NCI-H748 treated with DMSO at 0.1 percent for 48 hours (cell line): ENCODE measurements at places on chromosomes 3 and 15.

DNA sequence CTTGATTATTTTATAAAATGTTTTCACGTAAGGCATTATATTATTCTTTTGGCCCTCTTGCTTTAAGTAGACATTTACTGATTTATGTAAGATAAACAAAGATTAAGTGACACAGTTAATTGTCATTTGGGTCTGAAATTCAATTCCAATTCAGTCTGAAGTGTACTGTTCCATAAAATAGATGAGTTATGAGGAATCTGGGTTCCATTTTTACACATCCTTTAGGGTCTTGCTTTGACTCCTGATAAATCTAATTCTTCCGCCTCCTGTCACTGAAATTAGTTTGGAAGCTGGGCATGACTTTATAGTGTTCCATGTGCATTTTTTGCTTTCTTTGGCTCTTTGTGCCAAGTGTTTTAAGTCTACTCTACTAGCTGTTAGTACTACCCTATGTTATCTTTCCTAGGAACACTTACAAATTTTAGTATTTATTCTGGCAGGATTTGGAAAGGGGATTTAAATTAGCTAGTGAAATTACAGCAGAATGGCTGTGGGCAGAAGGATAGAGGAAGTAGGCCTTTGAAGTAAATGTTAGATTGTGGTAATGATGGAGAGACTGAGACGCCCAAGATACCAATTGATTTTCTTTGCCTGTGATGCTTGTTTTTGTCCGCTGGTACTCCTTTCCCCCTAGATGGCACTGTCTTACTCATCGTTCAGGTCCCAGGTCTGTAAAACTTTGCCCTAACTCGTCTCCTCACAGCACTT lies 14.3 kb downstream of the ARL8B start:
- DNase-seq: no peak

DNA sequence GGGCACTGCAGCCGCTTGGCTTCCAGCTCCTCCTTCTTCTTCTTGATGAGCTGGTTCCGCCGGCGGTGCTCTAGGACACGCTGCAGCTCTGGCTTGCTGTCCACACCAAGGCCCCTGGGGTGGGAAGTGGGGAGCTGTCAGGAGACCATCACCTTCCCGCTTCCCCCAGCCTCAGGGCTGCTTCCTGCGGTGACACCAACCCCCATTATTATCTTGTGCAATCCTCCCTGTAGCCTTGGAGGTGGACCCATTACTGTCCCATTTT lies 10.0 kb downstream of the FAM107A start:
- no peak for DNase-seq

DNA sequence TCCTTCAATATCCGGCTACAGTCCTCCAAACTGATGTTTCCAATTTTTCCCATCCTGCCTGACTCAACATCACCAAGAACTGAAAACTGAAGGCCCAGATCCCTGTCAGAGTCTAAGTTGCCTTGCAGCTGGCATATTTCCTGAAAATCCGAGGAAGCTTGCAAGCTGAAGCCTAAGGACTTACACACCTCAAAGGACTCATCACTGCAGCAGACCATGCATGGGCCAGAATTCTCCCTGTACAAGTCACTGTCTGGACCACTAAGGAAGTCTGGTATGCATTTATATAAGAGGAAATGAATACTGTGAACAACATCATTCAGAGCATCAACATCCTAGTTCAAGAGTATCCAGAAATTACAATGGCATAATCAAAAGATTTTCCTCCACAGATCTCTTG lies 548.8 kb upstream of the MDFIC2 start:
- no peak for DNase-seq

GRCh38 chr3:187375581-187375980 lies 7.4 kb downstream of the RTP4 start:
- DNase-seq: no peak

DNA sequence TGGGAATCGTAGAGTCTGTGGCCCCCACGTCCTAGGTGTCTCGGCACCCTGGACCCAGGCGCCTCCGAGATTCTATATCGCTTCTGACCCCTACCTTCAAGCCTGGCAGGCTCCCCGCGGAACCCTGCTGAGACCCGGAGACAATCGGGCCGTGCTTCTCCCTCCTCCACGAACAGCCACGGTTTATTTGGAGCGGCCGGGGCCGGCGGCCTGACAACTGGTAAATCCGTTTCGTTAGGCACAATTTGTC lies 1.4 kb downstream of the GATA2 start:
- no peak for DNase-seq

- no peak for DNase-seq
Observed at GRCh38 chr3:54021071-54021470, 101.3 kb upstream of the CACNA2D3 start.

GRCh38 chr3:119359476-119360326 lies 65.5 kb downstream of the ARHGAP31 start:
- DNase-seq: no peak

DNA sequence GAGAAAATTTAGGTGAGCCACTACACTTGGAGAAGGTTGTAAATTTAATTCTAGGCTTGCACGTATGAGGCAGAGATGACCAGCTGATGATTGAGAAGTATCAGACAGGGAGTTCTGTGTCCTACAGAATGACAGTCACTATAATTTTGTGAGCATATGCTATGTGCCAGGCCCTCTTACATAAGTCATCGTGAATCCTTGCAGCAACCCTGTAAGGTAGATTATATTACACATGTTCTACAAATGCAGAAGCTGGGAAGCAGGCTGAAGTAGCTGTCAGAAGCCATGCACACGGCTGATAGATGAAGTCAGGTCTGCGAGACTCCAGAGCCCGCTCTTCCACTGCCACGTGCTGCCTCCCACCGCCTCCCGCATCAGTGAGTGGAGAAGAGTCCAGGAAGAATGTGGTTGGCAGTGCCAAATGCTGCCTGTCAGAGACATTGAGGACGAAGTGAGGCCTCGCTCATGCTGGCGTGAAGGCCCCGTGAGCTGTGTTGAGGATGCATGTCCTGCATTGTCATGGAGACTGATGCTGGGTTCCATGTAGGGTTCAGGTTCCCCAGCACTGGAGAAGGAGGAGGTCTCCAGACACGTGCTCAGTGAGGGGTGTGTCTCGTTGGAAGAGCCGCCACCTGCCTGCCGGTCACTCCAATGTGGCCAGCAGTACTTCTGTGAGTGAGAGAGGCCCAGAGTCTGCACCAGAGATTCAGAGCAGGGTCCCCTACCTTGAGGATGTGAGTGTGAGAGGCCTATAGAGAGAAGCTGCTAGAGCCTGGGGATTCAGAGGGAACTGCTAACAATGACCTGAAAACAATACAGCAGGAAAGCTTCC lies 123.3 kb upstream of the PLXNA1 start:
- DNase-seq: no peak

GRCh38 chr3:44323341-44323955 lies 15.1 kb upstream of the TCAIM start:
- DNase-seq: peak; percentile 48

- DNase-seq: peak; percentile 34
Observed at GRCh38 chr15:72197460-72198355, at the start of gene GRAMD2A. TSS of gene GRAMD2A (minus strand) at chr15:72197787.

DNA sequence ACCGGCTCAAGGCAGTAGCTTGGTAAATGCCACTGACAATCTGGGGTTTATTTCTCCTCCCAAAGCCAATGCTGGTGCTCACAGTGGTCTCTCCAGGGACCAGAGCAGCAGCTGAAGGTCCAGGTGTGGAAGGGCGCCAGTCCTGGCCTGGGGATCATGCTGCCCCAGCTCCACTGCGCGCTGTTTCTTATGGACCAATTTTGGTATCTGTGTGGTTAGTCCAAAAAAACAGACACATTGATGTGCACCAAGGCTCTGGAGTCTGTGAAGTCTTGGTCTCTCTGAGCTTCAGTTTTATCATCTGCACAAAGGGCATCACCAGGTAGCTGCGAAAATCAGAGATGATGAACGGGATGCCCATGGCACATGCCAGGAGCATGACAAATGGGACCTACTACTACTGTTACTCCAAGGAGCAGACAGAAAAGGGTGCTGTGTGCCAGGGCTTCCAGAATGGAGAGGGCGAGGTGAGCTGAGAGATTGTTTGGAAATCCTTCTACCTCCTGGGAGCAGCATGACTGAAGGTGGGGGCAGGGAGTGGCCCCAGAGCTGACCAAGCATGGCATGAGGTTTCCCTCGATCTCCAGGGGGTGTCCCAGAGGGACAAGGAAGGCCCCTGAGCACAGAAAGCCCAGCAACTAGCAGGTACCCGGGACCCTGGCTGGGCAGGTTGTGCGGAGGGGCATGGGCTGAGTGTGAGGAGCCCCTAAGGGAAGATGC lies 134.3 kb upstream of the PRR20G start:
- no peak for DNase-seq

DNA sequence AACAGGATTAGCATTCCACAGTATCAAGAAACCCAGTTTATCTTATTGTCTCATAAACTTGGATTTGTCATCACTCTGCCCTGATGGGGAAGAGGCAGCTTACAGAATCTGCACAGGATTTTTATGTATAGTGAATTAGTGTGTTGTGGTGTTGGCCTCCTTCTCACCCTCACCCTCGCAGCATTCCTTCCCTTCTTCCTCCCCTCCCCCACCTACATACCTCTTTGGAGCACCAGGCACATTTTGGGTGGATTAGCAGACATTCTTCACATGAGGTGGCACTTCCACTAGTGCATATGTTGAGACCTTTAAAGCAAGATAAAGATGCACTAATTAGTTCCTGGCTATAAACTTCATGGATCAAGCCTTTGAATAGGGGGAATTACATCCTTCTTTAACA lies 13.9 kb downstream of the ITGB5 start:
- DNase-seq: no peak

GRCh38 chr3:139111392-139112229 lies 66.9 kb upstream of the PRR23C start:
- DNase-seq: peak; percentile 6
